ENCODE measurements at places on chromosomes 2 and 18.
A peak's percentile ranks its signal among the peaks of the same experiment; 100 is the strongest.

DNA sequence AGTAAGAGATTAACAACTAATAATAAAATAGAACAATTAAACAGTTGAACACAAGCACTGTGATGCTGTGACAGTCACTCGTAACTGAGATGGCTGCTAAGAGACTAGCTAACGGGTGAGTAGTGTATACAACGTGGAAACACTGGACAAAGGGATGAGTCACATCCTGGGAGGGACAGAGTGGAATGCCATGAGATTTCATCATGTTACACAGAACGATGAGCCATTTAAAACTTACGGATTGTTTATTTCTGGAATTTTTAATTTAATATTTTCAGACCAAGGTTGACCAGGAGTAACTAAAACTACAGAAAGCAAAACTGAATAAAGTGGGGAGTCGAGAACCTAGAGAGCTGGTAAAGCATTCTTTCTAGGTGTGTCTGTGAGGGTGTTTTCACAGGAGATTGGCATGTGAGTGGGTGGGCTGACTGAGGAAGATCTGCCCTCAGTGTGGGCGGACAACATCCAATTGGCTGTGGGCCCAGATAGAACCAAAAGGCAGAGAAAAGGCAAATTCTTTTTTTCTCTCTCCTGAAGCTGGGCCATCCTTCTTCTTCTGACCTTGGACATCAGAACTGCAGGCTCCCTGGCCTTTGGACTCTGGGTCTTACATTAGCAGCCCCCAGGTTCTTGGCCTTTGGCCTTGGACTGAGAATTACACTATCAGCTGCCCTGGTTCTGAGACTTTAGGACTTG is 14.6 kb downstream of the TMSB10 start:
- peak; percentile 58 for DNase-seq

DNA sequence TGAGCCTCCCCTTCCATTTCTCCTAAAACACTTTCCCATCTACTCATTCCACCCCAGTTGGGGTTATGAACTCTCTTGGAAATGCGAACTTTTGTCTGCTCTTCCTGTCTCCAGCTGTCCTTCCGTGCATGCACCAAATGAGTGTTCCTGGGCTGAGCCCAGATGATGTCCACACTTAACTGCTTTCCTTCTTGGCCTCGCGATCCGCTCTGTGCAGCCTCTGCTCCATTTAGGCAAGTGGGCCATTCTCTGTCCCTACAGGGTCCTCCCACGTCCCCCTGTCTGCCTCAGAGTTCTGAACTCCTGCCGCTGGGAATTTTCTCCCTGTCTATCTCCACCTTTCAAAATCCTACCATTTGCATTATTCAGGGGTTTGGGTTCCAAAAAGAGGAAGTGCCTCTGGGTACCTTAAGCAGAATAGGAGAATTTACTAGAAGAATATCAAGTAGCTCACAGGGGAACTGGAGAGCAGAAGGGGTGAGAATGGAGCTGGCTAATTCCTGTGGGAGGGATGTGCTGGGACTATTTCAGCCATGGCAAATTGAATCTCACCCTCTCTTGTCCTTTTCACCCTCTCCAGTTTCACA is 4.7 kb upstream of the NCK2 start:
- DNase-seq: no peak

- no peak for DNase-seq
Observed at GRCh38 chr2:52629531-52629930, 1138.1 kb upstream of the CHAC2 start.

DNA sequence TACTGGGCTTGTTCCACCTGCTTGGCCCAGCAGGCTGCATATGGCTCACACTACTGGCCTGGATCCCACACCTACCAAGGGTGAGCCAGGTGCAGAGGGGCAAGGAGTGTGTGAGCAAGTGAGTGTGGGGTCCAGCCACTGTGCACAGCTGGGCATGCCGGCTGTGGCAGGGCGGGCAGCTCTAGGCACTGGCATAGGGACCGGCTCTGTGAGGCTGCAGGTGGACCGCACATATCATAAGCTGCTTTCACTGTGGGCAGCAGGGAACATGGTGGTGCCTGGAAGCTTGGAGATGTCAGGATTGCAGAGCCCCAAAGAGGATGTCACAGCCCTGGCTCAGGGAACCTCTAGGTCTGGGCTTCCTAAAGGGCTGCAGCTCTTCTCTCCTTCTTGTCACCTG is 154.3 kb downstream of the THSD7B start:
- DNase-seq: no peak

DNA sequence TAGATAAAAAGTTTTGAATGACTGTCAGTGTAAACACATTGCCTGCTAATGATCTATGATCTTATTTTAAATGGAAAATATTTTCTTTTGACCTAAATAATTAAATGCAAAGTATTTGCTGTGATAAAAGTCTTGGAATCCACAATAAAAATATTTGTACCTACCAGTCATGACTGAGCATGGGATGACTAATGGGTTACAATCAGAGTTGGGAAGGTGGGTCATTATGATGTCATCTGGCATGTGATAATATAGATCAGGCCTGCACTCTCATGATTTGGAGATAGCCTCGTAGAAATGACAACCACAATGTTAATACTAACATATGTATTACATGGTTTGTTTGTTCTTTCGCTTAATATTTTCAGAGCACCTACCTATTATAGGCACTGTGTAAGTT is 848.8 kb upstream of the KLHL29 start:
- DNase-seq: no peak

DNA sequence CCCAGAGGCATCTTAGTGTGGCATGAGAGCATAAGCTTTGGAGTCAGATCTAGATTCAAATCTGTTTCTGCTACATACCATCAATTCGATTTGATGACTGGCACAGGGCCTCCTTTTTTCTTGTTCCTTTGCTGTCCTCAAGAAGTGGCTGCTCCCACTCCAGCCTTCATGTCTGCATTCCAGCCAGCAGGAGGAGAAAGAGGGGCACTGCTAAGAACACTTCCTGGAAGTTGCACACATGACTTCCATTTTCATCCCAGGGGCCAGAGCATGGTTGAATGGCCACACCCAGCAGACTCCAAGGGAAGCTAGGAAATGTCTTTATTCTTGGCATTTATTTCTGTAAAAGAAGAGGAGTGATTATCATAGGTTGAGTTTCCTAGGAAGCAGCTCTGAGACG is 50.4 kb downstream of the EML6 start:
- DNase-seq: no peak

DNA sequence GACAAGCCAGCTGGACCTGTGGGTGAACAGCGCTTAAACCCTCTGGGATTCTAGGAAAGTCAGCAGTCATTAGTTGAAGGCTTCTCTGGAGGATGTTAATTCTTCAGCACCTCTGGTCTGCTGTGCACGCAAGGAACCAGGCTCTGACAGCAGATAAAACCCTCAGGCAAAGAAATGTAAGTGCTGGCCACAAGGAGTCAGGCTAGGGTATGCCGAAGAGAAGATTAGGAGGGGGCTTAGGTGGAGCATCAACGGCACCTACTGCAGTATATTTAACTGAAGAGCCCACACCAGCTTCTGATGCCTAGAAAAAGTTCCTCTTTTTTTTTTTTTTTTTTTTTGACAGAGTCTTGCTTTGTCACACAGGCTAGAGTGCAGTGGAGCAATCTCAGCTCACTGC is 304.2 kb upstream of the MC4R start:
- no peak for DNase-seq

DNA sequence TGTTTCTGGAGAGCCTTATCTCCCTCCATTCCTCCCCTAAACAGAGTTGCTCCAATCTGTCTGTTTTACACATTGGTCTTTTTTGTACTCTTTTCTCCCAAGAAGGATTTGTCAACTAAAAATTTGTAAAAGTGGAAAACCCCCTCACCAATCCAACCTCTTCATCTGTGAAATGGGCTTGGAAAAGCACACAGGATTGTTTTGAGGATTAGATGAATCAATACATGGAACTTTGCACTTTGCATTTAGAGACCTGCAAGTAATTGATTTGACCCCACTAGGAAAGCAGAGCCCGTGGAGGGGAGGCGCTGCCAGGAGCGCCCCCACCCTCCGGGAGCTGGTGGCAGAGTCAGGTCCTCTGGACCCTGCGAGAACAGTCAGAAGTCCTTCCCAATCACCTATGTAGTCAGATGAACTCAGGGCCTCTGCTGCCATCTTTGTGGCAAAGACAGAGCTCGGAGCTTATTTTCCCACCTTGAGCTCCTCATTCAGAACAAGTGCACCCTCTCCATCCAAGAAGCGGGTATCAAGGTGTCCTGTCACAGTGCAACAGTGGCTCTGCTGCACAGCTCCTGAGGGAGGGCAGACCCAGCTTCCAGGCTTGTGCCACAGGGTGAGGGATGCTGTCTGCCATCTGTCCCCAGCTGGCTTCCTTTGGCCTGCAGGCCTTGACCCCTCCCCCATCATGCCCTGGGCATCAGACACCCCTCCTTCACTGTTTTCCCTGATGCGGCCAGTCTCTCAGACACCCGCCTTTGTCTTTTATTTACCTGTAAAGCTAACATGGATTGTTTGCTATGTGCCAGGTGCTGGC is 1.7 kb upstream of the TMEM185B start:
- DNase-seq: peak; percentile 34

GRCh38 chr2:130966775-130967490 is 126.3 kb downstream of the FAM168B start:
- no peak for DNase-seq

DNA sequence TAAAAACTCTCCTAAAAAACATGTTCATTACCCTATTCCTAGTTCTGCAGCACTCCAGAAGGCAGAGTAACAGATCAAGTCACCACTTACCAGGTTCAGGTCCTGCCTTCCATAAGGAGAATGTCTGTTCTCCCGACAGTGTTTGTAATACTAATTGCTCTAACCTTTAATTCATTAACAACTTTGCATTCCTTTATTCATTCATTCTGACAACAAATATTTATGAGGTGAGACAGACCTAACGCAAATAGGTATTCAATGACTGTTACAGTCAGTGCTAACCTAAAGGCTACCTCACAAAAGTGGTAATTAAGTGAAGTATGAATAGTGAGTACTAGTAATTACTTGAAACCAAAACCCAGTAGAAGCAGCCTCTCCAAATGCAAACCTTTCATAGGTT is 224.0 kb downstream of the AFF3 start:
- no peak for DNase-seq

DNA sequence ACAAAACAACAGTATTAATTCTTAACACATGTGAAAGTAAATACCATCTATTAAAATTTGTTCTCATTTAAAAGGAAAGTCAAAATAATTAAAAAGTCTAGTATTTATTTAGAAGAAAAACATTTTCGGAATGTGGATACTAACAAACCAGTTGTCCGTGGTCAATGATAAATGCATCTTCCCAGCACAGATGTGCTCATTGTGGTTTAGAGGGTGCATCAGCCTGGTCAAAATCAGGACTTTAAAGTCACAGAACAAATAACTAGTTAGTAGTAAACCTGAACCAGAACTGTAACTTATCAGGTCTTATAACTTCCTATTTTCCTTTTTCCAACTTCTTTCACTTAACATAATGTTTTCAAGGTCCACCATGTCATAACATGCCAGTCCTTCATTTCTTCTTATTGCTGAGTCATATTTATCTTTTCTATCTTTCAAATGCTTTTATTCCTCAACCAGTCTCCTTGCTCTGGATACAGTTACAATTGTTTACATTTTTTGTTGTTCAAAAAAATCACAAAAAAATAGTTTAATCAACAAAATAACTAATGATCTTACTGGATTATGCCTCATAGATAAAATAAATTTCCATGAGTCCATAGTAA is 55.8 kb downstream of the ID2 start:
- no peak for DNase-seq

- peak; percentile 62 for DNase-seq
Observed at GRCh38 chr2:239312741-239313667, 87.8 kb downstream of the HDAC4 start.

DNA sequence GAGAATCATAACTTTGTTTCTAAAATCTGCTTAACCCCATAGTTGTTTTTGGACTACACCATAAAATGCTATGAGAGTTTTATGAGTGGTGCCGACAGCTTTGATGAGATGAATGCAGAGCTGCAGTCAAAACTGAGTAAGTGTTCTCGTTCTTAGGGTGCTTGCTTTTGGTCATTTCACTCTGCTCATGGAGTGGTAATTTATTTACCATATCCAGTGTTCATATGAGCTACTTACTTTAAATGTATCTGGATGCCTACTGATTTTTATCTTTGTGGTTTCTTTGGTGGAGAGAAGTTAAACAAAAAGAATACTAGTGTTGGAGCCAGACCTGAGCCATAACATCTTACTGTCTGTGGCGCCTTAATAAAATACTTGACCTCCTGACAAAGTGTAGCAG is 16.4 kb downstream of the NDC80 start:
- no peak for DNase-seq

- no peak for DNase-seq
Observed at GRCh38 chr18:62102221-62102620, 84.6 kb downstream of the PIGN start.

- DNase-seq: no peak
Observed at GRCh38 chr2:222851956-222852617, 8.7 kb upstream of the ACSL3 start.

GRCh38 chr2:197042739-197043196 is 116.3 kb upstream of the PGAP1 start:
- DNase-seq: no peak

- no peak for DNase-seq
Observed at GRCh38 chr2:95539836-95540235, 52.0 kb upstream of the TRIM43 start.
